Prostate gland (tissue), 2 donors: ENCODE measurements at places on chromosomes 3 and 15.

GRCh38 chr3:59436164-59436958 lies 386.5 kb upstream of the CFAP20DC start:
- DNase-seq, result peak; percentile 7

- DNase-seq, result no peak
Measured at GRCh38 chr3:140655678-140656077, 22.2 kb upstream of the TRIM42 start.

- no peak for DNase-seq
Measured at GRCh38 chr15:51189669-51190385, 95.1 kb upstream of the TNFAIP8L3 start.

DNA sequence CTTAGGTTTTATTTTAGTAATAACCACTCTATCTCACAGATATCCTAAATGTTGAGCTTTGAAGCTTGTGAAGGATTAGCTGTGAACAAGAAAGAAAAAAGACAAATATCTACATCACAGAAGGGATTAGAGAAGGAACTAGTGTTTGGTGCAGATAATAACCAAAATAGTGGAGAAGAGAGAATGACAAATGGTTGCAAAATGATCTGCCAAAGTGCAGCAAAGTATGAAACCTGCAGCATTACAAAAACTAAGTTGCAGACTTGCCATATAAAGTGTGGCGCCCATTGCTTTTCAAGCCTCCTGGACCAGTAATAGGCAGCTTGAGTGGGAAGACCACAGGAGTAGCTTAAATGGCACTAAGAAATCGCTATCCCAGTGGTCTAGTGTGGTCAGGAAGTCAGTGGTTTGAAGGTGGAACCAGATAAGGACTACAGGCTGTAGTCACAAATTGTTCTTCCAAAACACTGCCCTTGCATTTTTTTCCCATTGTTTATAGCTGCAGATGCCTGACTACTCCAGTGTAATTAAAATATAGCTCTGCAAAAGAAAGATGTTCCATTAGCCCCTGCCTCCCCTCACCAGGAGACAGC lies 20.7 kb downstream of the TPM1 start:
- no peak for DNase-seq

DNA sequence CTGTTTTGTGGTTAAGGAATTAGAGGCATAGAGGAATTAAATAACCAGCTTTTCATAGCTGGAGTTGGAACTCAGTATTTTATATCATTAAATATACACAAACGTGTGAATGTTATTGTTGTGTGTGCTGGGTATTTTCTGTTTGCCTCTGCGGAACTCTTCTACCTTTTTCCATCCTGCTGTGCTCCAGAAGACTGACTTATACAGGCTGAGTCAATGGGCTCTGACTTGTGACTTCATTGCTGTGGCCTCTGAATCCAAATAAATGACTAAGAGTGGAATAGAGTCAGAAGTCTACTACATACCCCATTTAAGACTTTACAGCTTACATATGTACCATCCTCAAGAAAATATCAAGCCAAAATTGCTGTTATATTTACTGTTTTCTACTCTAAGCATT lies 17.6 kb downstream of the ARIH1 start:
- DNase-seq, result no peak

DNA sequence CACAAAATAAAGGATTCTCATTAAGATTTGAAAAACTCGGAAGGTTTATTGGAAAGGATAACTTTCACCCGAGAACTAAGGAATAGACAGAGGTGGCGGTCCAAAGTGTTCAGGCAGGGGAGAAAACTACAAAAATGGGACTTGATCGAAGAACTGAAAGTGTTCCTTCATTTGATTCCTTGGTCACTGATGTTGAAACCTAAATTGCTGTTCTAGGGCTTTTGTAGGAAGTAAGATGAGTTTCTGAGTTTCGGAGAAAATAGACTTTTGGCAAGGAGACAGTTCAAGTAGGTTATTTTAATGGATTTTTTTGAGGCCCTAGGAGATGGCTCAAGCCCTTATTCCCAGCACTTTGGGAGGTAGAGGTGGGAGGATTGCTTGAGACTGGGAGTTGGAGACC lies 1.4 kb downstream of the TRIP4 start:
- DNase-seq, result no peak
